Endothelial cell of coronary artery (primary cell): ENCODE measurements at places on chromosomes 1 and 21. TPM values are rescaled to one million over a fixed set of nuclear protein-coding genes. Genes with fewer than 3 reads are reported as not detected.

The SPATA21 gene
- not detected in 2 replicates for total RNA-seq

The HNRNPCL2 gene
- not detected in 2 replicates for total RNA-seq

The S100A7 gene
- not detected in 2 replicates for total RNA-seq

The IL12RB2 gene
- under 0.01 TPM in 1 of 2 replicates, not detected in the other for total RNA-seq

The GJA4 gene
- 19.4 and 68.6 TPM in 2 replicates for total RNA-seq

The HFM1 gene
- total RNA-seq: under 0.01 TPM in 2 replicates

The DIO1 gene
- total RNA-seq: not detected in 2 replicates

The TAS1R1 gene
- not detected in 2 replicates for total RNA-seq

The SPRR2A gene
- not detected in 2 replicates for total RNA-seq

The AIM2 gene
- under 0.01 TPM in 1 of 2 replicates, not detected in the other for total RNA-seq

The RAB7B gene
- total RNA-seq: 0.09 and 0.47 TPM in 2 replicates

The NPHS2 gene
- total RNA-seq: not detected in 2 replicates

The LGR6 gene
- under 0.01 TPM in 1 of 2 replicates, not detected in the other for total RNA-seq

The CNIH3 gene
- total RNA-seq: 1.5 and 2.4 TPM in 2 replicates

The ITLN2 gene
- total RNA-seq: 0.18 and 1.3 TPM in 2 replicates

The GPR161 gene
- total RNA-seq: 25.4 and 26.7 TPM in 2 replicates

The KIRREL1 gene
- total RNA-seq: 30.6 and 49.6 TPM in 2 replicates

The CD52 gene
- total RNA-seq: not detected in 2 replicates

The LAMC2 gene
- total RNA-seq: 0.47 and 0.99 TPM in 2 replicates

The OR2L13 gene
- total RNA-seq: not detected in 2 replicates

The DDX20 gene
- total RNA-seq: 20.3 and 26.4 TPM in 2 replicates

The TRIM58 gene
- under 0.01 and 0.09 TPM in 2 replicates for total RNA-seq

The ALPL gene
- total RNA-seq: under 0.01 and 1.5 TPM in 2 replicates

The MTOR gene
- 47.0 and 53.6 TPM in 2 replicates for total RNA-seq

The CNR2 gene
- not detected in 2 replicates for total RNA-seq

The HMCN1 gene
- total RNA-seq: 7.2 and 10.9 TPM in 2 replicates

The OPRD1 gene
- total RNA-seq: not detected in 2 replicates

The FBXO2 gene
- 0.66 and 0.72 TPM in 2 replicates for total RNA-seq

The BMP8A gene
- 0.36 and 0.47 TPM in 2 replicates for total RNA-seq

The IL19 gene
- total RNA-seq: not detected in 2 replicates

The NBPF10 gene
- total RNA-seq: 0.81 and 1.5 TPM in 2 replicates

The S100A2 gene
- 1.9 and 3.8 TPM in 2 replicates for total RNA-seq
